ENCODE measurements at places on chromosomes 1 and 21.
A peak's percentile ranks its signal among the peaks of the same experiment; 100 is the strongest.

DNA sequence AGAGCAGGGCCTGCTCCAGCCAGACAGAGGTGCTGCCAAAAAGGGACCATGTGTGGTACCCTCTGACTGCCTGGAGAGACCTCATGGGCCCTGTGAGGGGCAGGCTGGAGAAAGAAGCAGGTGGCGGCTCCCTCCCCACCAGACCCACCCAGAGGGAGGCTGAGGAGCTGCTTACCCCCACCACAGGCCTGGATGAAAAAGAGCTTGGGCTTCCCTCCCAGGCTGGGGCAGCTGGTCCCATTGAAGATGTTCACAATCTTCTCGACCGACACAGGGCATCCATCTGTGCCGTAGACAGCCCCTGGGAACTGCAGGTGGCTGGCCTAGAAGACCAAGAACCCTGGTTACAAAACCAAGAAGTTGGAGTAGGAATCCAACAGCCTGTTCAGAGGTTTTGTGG is 19.6 kb downstream of the CASP9 start:
- no peak for DNase-seq

DNA sequence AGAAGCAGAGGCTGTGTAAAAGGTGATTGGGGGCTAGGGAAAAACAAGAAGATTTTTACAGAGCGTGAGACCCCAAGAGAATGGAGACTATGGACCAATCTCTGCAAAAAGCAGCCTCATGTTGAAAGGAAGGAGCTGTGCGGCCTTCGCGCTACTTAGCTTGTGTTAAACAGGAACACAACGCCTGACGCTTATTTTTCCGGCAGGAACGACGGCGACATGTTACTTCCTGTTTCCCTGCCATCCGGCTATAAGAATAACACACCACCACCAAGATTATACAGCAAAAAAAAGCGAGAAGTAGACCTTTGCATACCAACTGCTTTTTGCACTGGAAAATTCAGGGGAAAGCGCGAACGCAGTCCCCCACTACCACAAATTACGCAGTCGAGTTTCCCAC is 272.7 kb downstream of the FAM72C start:
- no peak for DNase-seq

- DNase-seq: no peak
These were observed 35.7 kb downstream of the ZMYND12 start for GRCh38 chr1:42420121-42420520.

DNA sequence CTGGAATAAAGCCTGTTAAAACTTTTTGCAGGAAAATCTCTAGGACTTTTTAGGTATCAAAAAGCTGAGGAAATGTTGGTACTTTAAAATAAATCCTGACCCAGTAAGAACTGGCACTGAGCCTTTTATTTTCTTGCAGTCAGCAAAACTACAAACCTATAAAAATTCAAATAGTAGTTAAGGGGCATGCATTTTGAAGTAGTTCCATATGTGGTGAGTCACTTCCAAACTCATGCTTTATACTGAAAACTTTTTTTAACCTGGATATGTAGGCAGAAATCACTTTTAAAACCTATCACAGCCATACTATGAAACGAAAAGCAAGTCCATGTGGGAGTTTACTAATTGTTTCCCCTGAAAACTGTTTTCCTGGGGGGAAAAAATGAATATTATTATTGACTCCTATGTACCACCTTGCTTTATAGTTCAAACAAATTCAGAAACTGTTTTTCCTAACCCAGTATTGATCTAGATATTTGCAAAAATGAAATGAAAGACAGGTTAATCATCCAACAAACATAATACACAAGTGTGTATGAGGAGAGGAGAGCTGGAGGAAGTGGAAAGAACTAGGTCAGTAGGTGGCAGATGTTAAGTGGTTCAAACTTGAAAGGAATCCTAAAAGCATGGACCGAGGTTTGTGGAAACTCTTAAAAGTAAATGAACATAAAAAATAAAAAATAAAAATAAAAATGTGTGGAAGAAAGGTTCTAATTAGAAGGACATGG is 30.5 kb downstream of the NRIP1 start:
- DNase-seq: no peak

DNA sequence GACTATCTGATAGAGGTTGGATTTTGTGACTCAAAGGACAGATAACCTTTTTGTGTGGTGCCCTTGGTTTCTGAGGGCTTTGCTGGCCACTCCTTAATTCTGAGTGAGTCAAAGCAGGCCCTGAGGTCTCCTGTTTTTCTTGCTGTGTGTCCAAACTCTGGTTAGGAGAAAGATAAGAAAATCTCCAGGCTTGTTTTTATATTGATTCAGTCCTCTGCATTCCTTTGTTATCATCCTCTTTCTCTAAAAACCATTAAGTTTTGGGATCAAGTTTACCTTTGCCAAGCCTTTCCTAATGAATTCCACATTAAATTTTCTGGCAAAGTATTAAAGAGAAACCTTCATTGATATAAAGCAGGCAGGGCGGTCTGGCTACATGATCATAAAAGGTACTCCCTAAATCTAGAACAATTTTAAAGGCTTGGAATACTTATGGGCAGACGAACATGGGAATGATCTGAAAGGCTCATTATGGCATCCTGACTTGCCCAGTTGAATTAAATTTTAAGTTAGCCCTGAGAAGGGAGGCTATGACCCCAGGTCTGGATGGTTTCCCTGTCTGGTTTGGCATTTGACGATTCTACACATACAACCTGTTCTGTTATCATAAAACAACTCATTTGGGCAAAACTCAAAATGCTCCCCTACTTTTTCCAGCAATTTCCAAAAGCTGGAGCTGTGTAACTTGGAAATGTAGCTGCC is 20.8 kb downstream of the ZBTB8B start:
- no peak for DNase-seq

DNA sequence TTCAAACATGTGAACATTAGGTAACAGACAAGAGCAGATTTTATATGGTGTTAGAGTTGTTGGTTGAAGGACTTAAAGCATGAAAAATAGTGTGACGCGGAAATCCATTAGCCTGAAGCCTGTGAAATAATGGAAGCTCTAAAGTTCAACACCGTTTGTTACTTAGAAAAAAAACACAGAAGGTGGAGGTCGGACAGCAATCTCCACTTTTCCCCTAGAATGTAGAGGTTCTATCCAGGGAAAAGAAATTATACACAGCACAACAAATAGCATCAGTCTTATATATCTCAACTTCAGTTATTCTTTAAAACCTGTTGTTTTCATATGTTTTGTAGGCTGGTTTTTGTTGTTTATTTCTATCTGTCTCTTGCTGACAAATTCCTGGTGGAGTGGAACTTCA is 1.9 kb downstream of the RCAN3 start:
- DNase-seq: no peak

DNA sequence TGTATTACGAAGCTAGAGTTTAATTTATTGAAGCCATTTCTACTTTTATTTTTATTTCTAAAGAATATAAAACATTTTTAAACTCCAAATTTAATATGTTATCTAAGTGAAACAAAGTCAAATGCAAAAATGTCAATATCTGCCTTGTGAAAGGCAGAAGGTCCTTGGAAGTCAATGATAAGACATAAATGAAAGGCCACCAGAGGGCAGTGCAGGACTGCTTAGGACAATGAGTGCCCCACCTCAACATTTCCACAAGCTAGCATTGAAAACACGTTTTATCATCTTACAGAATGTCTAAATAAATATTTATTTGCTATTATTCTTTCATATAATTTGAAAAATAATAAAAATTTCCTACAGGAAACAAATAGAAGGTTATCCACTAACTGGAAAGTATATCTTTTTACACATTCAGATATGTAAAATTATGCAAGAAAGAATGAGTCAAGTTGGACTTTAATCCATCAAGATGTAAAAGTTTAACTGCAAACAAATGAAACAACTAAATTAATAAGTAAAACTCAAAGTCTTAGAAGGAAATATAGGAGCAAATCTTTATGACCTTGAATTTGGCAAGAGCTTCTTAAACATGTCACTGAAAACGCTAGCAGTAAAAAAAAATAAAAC is 140.1 kb upstream of the FMN2 start:
- DNase-seq: no peak

DNA sequence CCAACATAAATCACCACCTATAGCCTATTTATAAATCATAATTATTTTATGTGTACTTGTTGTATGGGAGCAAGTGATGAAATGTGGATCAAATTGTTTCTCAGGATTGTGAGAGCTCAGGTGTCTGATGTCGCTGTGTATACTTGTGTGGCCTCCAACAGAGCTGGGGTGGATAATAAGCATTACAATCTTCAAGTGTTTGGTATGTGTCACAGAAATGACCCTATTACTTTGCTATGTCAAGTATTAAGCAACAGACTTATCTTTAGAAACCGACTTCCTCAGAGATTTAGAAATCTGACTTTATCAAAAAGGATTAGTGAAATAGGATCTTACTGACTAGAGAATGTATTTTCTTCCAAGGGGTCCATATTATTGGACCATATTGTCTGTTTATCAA is 280.9 kb downstream of the TPR start:
- DNase-seq: no peak

DNA sequence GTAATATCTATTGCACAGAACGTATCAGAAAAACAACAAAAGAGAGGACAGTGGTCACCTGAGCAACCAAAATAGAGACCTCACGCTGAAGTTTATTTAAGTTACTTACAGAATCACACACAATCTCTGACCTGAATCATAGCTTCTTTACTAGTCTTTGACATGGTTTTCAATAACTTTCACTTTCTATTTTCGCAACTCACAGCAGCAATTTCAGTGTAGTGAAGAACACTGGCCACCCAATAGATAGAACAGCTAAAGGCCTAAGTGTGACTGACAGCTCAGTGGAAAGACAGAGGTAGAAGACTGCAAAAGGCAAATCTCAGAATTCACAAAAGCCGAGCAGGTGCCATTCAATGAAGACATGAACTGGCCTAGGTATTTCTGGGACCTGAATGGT is 435.6 kb upstream of the CHRM3 start:
- DNase-seq: no peak

- DNase-seq: no peak
These were observed 534 bp downstream of the C1orf56 start for GRCh38 chr1:151047925-151048644.

DNA sequence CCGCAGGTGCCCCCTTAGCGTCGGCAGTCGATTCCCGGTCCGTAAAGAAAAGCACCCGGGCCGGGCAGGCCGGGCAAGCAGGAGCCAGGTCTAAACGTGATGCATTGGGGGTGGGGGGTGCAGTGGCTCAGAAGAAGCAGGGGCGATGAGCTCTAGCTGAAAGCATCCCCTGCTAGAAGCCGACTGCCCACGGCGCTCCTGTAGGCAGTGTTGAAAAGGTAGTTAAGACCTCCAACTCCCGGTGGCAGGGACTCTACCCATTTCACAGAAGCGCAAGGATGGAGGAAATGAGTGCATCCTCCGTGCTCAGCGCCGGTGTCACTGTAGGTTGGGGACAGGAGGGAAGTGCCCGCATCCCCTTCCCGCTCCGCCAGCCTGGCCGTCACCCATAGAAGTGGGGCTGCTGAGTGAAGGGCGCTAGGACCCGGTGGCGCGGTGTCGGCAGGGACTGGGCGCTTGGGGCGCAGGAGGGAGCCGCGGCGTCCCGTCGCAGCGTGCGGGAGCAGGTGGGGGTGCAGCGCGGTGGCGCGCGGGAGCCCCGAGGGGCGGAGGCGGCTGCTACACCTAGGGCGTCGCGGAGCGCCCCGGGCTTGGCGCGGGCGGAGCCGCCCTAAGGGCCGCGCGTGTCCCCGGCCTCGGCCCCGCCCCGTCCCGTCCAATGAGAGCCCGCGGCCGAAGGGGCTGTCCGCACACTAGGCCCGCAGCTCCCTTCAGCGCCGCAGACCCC is at the start of gene WNT2B:
WNT2B (plus strand) TSS at position 688 of the 727 bp plus-strand sequence. CDS start 298 bp downstream, outside the sequence.
- peak; percentile 34 for DNase-seq

DNA sequence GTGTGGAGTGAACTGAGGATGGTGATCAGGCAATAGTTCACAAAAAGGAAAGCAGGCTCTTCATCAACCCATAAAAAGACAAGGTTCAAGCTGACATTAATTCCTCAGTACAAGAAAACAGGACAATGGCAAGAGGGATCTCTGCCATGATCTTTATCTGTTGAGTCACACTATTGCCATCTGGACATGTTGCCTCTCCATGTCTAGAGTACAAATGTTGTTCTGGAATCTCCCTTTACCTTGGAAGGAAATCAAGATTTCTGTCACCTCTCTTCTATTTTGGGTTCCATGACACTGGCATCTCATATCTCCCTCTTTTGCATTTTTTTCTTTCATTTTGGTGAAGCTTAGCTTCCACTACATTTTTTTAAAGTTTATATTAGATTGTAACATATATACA is 329.1 kb downstream of the USP25 start:
- DNase-seq: no peak

- DNase-seq: no peak
These were observed 49.0 kb upstream of the KCNJ6 start for GRCh38 chr21:37965088-37965805.

DNA sequence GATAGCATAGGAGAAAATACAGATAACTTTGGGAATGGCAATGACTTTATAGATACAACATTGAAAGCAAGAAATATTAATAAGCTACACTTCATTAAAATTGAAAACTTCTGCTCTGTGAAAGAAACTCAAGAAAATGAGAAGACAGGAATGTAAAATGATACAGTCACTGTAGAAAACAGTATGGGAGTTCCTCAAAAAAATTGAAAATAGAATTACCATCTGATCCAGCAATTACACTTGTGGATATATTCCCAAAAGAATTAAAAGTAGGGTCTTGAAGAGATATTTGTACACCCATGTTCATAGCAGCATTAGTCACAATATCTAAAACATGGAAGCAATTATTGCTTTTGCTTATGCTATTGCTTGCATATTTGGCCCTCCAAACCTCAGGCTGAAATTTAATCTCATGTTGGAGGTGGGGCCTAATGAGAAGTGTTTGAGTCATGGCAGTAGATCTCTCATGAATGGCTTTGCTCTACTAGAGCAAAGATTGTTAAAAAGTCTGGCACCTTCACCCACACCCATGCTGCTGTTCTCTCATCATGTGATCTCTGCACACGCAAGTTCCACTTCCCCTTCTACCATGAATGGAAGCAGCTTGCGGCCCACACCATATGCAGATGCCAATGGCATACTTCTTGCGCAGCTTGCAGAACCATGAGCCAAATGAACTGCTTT is 15.3 kb upstream of the AHCYL1 start:
- no peak for DNase-seq

GRCh38 chr1:197106869-197107268 is 39.6 kb downstream of the ASPM start:
- no peak for DNase-seq

DNA sequence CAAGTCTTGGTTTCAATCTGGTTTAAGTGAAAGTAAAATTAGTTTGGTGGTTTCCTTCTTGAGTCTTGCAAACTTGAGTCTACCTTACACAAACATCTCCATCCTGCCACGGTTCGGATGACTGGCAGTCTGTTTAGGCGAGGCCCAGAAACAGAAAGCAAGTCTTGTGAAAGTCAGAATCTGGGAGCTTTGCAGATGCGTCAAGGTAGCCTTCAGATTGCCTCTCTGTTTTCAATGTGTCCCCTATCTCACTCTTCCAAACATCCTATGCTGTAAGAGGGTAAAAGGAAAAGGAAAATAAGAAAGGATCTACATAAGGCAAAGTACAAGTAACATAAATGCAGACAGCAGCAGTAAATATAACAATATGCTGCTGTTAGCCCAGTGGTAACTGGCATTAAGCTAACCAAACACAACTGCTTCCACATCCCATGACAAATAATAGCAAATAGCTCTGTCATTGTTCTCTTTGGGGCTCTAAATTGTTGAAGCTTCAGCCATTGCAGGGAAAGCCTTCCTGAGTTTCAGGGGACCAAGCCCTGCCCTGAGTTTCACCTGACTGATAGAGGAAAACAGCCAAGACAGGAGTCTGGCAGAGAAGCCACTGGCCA is 26.2 kb upstream of the C1orf105 start:
- peak; percentile 45 for DNase-seq
